ENCODE measurements at places on chromosomes 4 and X.

DNA sequence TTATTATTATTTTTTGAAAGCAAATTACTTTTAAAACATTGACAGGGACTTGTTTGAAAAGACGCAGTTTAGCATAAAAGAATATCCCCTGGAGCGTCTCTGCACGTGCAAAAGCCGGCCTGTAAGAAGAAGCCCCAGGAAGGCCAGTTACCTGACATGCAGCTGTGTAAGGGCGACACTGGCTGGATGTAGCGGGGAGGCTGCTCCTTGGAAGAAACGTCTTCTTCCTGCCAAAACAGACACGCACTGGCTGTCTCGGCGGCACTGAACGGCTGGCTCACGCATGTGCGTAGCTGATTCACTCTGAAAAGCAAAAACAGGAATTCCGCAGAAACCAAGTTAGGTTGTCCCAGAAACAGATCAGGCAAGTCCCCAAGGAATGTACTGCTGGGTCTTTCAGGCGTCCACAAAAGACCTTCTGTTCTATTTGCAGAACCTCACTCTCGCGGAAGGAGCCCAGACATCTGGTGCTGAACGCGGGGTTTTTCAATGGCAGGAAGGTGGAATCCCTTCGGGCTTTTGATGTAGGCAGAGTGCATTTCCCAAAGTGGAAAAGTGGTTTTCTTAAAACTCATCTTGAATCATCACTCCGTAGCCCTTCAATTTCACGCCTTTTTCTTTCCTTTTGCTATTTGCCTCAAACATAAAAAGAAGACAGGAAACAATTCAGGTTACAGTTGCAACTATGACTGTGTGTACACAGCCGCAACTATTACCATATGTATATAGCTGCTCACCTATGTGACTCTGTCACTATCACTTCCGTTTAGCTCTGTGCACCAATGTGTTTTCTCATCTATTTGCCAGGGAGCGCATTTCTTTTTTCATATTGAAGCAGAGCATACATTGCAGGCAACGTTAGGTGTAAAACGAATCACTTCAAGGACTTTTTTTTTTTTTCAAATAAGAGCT lies 38.1 kb upstream of the ARSH start:
- DNase-seq: no peak

GRCh38 chrX:134148172-134148692 lies 88.8 kb upstream of the CCDC160 start:
- no peak for DNase-seq

DNA sequence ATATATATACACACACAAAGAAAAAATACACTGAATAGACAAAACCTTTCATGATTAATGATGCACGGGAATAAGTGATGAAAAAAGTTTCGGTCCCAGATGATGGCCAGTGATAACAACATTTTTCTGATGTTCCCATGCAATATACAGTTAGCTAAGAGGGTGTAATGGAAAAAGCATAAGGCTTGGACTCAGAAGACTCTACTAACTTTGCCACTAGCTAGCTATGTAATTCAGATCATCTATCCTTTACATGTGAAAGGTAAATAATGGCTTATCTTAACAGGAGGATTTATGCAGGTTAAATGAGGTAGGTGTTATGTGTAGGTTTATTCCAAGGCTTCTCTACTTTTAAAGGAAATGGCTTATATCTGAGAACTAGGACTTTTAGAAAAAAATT lies 4.3 kb downstream of the RPS3A start:
- no peak for DNase-seq

DNA sequence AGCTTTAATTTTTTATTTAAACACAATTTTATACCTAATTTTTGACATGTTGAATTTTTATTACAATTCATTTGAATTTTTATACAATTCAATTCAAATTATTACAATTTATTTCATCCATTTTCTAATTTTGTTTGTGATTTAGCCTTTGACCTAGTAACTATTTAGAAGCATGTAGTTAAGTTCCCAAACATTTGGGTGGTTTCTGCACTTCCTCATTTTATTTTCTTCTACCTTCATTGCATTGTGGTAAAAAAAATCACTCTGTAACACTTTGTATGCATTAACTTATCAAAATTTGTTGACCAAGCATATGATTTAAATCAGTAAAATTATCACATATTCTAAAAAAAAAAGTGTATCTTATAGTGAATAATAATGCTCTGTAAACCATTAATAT lies 928.9 kb downstream of the ARAP2 start:
- DNase-seq: no peak

- no peak for DNase-seq
Measured at GRCh38 chrX:13759152-13759718, 24.7 kb downstream of the OFD1 start.

- DNase-seq: no peak
Measured at GRCh38 chr4:153371701-153372234, 27.3 kb downstream of the MND1 start.

DNA sequence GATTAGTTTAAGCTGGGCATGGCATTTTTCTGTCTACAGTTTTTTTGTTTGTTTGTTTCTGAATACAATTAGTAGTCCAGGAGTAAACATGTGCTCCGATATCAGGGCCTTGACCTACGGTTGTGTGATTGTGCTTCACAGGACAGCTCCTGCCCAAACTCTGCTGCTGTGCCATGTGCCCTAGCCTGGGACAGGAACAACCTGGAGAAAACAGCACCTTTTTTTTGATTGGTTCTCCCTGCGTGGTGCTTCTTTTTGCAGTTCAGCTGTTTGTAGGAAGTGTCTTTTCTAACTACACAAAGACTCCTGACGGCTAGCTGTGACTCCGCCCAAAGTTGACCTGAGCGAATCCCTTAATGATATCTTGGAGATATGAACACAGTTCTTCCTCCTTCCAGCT lies 158.8 kb downstream of the ATP10D start:
- no peak for DNase-seq

DNA sequence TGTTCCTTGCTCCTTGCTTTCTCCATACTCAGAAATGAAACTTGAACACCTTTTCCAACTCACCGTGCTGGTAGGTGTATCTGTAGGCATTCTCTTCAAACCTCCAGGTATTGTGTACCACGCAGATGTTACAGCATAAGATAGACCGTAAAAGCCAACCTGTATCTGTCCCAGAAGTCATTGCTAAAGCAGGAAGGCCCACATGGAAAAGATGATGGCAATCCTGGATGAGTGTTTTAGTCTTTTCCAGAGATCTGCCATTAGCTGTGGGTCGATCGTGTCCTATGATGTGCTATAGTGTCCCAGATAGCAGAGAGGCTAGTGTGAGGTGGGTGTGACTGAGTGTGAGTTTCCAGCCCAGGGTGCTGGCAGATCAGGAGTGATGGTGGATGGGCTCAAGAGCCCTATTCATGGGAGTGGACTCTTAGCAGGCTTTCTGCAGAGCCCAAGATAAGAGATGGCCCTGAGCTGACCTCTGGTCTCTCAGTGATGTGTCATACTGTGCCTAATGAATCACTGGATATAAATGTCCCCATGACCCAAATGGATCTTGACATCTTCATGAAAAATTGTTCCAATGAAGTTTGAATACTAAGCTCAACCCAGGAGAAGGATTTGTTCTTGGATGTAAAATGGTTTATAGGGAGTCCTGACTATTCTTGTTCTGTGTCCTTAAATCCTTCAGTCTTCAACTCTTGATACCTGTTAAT lies 69.1 kb upstream of the WDR1 start:
- DNase-seq: no peak

GRCh38 chr4:73606465-73606974 lies 13.7 kb downstream of the RASSF6 start:
- no peak for DNase-seq

GRCh38 chr4:154164931-154165839 lies 326.4 kb downstream of the DCHS2 start:
- no peak for DNase-seq

- no peak for DNase-seq
Measured at GRCh38 chr4:52358883-52359321, 300.2 kb downstream of the USP46 start.

DNA sequence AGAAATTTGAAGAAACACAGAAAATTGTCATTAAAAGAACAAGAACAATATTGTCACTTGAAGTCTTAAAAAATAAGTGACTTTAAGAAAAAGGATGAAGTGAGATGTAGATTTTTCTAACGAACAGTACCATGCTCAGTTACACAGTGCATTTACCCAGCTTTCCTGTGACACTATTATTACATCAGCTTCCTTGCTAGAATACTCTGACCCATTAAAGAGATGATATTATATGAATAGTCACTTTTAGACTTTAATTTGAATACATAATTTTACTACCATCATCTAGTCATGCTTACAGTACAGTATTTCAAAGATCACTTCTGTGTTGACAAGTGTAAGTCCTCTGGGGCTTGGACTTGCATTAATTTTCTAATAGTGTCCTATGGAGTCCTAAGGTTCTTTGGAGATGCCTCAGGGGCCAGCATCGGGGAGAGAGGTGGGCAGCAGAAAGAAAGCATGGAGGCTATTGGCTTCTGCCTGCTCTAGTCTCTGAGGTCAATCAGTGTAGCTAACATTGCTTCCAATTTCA lies 10.7 kb downstream of the COL25A1 start:
- no peak for DNase-seq

DNA sequence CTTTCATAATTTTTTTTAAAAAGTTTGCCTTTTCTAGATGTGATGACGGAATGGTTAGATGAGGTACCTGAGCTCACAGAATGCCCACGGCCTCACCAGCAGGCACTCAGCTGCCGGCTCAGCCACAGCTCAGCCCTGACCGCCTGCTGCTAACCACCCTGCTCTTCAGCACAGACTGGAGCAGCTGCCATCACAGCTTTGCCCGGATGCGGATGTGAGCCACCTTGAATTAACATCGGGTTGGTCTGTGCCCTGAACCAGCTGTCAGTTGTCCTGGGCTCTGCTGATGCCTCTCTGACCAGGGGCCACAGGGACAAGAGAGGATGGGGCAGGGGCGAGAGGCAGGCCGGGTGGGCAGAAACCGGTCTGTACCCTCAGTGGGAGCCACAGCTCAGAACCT lies 93.3 kb downstream of the HMX1 start:
- DNase-seq: no peak

- no peak for DNase-seq
Measured at GRCh38 chr4:26197018-26197779, 123.6 kb upstream of the RBPJ start.

- DNase-seq: no peak
Measured at GRCh38 chrX:47723689-47724088, 64.7 kb upstream of the UXT start.

DNA sequence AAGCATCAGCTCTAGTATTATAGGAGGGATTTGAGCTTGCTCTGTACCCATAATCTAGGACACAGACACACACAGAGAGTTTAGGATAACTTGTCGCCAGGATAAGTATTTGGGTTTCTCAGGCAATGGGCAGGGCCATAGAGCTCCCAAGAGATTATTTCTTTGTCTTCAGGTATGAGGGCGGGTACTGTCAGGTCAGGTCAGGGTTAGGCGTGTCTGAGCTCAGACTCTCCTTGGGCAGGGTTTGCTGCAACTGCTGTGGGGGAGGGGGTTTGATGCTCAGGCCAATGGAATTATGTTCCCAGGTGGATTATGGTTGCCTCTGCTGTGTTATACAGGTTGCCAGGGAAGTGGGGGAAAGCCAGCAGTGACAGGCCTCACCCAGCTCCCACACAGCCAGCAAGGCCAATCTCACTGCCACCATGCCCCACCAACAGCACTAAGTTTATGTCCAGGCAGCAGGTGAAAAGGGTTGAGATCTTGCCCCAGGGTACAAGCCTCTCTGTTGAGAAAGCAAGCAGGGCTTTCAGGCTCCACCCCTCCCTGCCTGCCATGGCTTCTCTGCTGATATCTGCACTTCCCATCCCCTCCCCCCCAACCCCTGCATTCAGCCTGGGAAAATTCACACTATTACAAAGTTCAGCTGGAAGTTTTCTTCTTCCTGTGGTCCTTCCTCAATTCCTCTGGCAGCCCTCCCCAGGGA lies 101.3 kb downstream of the RRAGB start:
- no peak for DNase-seq

GRCh38 chrX:120111611-120112010 lies 4.1 kb downstream of the RHOXF1 start:
- no peak for DNase-seq

- DNase-seq: no peak
Measured at GRCh38 chr4:152316969-152317368, 218.9 kb downstream of the FBXW7 start.

DNA sequence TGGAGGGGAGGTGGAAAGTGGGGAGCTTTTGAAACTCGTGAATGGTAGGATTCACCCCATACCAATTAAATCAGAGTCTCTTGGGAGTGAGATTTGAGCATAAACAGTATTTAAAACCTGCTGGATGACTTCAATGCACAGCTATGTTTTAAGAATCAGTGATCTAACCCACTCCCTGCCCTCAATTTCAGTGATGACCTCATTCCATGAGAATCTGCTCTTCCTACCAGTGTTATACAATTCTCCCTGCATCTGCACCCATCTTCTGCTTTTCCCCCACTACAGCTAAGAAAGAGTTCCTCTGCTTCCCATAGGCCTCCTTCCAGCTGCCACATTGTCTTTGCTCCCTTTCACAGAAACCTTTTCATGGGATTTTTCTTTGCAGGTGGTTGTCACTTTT lies 18.3 kb upstream of the H2AZ1 start:
- no peak for DNase-seq

DNA sequence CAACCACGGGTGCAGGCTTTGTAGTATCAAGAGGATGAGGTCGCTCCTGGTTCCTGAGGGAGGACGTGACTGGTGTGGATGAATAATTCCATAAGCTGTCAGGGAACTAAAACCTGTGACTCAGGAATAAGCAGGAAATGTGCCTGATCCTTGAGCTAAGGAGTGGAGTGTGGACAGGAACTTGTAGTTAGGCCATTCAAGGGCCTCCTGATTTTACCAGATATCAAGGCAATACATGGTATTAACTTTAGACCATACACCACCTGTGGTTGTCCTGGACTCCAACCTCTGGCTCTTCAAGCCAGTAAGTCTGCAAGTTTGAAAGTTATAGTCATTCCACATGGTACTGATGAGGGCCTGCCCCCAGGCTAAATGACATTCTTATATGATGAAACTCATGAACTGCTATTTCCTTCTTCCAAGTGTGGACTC lies 12.1 kb upstream of the ING2 start:
- no peak for DNase-seq

GRCh38 chr4:114038762-114039387 lies 59.4 kb upstream of the ARSJ start:
- DNase-seq: no peak

GRCh38 chrX:139077281-139078250 lies 366.0 kb upstream of the FGF13 start:
- no peak for DNase-seq

DNA sequence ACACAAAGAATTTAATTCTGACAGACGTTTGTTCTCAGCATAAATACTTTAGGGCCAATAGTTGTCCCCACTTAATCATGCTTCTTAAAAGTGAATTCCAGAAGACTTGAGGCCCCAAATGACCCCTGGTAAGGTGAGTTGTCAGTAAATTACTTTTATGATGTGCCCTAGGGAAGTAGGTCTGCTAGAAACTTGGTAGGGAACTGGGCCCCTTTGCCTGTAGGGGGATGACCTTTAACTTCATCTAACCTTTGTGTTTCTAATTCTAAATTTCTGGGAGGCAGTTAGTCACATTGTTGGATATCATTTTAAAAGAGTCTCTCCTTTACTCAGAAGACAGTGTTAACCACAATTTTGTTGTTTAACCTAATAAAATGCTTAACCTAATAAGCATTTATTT lies 28.8 kb downstream of the HHIP start:
- DNase-seq: no peak

- no peak for DNase-seq
Measured at GRCh38 chr4:148747721-148748268, 305.6 kb upstream of the NR3C2 start.

Data from HuH-7 (cell line).